ENCODE measurements at places on chromosomes 7 and 10.

- DNase-seq = no peak
These were observed 101.6 kb downstream of the RAPGEF5 start for GRCh38 chr7:22255342-22255741.

DNA sequence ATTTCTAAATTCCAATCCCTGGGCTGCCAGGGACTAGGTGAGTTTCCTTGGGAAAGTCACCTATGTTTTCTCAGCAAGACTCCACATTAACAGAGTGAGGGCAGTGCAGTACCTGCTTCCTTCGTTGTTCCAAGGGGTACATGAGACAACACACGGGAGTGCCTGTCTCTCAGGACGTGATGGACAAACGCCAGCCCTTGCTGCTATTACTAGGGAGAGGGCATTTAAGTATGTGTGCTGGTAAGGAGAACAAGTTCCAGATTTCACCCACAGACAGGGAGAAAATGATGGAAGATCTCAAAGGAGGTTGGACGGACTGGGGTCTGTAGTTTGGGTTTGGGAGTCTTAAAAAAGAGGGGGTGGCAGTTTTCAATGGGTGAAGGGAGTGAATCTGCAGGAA, 195.7 kb downstream of the HERPUD2 start:
- no peak for DNase-seq

- peak; percentile 68 for DNase-seq
These were observed 120.1 kb upstream of the PRR15 start for GRCh38 chr7:29443552-29443951.

DNA sequence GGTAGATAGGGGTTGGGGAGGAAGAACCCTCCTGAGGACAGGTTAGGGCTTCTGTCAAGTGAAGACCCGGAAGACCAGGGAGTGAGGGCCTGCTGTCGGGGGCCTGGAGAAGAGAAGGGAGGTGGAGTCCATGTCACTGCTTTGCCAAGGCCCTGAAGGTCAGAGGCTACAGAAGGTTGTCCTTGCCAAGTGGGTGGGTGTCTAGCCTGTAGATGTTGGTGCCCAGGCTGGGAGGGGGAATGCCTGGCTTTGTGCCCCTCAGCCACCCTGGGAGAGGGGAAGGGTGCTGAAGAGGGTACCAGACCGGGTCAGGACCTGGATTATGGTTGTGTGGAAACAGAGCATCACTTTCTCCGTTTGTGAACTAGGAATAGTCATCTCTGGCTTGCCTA, 67.2 kb upstream of the AQP1 start:
- no peak for DNase-seq

DNA sequence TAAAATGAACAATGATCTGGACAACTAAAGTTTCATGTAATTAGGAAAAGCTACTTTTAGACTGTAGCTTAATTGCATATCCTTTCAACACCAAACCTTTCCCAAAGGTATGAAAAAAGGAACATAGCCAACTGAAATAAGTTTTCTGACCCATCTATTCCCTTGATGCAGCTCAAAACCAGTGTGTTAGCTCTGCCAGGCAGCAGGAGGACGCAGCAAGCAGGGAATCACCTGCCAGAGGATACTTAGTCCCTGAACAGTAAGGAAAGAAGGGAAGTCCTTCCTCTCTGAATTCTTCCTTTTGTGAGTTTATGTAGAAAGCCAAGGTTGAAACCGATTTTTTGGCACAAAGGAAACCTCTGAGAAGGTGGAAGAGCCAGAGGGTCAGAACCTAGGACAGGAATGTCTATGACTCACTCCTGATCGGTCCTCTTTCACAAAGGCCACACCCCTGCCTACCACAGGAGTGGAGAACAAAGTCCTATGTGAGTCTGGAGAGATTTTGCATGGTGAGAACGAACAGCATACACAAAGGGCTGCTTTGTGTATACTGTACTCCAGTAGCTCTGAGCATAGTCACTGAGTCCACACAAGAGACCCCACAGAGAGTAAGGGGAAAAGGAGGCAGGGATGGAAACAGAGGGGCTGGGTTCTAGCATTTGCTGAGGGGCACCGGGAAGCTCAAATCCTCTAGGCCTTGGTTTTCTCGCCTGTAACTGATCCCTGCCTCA, 68.8 kb upstream of the GSDME start:
- DNase-seq = peak; percentile 92

DNA sequence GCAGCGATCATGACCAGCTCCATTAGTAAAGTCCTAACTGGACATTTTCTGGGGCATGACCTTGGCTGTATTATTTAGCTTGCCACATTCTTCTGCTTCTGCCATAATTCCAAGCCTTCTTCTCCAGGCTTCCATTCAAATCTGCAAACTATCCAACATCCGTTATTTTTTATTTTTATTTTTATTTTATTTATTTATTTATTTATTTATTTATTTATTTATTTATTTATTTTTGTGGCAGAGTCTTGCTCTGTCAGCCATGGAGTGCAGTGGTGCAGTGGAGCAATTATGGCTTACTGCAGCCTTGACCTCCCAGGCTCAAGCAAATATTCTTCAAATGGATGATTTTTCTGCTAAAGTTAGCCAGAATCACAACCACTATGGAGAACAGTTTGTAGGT, 187.2 kb upstream of the CDK1 start:
- DNase-seq = no peak

DNA sequence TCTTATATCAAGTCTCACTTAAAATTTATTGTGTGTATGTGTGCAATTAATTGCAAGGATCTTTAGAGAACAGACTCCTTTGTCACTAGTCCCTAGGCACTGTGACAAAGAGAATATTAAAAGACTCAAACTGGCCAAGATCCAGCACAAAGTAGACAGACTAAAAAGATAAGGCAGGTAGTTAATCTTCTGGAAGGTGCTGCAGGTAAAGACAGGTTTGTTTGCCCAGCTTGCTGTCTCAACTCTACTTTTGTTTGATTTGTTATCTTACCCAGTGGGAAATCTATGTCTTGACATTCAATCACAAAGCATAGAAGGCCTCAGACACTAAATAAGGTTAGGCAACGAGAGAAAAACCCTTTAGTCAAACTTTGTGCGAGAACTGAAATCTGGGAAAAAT, 807.9 kb upstream of the LRRN3 start:
- peak; percentile 33 for DNase-seq

DNA sequence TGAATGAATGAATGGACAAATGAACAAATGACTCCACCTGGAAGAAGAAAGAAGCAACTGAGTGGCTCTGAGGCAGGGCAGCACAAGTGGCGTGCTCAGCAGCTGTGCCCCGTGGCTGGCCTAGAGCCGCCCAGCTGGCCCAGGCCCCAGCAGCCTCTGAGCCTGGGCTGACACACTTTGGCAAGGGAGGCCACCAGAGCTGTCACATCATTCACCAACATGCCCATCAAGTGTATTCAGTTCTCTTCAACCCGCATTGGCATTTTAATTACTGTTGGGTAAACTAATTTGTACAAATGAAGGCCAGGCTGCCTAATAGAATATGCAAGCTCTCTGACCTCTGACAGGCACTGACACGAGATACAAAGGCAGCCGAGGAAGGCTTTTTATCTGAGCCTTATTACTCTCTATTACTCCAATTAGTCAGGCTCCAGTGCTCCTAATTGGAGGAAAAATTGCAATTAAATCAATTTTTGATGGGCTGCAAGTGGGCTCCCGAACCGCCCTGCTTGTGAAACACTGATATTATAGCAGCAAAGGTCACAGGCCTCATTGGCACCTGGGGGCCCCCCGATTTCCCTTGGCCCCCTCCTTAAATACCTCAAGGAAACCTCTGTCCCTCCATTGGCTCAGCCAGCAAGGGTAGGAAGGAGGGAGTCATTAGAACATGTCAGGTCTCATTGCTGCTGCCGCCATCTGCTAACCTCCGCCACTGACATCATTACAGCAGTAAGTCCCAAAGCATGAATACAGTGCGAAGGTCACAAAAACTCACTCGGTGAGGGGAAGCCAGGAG, 41.9 kb downstream of the DPCD start:
- no peak for DNase-seq

- peak; percentile 22 for DNase-seq
These were observed at the start of gene CACNA2D1 for GRCh38 chr7:82443547-82444219. Gene CACNA2D1, minus strand, starts transcription at chr7:82443777.

DNA sequence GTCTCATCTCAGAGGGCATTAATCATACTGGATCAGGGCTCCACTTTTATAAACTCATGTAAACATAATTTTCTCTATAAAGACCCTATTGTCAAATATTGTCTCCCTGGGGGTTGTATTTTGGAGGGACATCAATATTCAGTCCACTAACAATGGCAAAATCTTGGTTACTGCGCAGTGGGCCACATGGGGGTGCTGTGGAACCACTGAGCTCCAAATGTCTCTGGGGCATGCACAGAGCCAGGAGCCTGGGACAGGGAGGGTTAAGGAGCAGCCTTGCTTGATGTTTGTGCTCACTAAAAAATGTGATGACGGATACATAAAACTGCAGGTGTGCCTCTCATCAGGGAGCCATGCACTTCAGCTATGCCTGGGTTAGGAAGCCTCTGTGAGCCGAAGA, 62.1 kb upstream of the PRSS58 start:
- peak; percentile 10 for DNase-seq

DNA sequence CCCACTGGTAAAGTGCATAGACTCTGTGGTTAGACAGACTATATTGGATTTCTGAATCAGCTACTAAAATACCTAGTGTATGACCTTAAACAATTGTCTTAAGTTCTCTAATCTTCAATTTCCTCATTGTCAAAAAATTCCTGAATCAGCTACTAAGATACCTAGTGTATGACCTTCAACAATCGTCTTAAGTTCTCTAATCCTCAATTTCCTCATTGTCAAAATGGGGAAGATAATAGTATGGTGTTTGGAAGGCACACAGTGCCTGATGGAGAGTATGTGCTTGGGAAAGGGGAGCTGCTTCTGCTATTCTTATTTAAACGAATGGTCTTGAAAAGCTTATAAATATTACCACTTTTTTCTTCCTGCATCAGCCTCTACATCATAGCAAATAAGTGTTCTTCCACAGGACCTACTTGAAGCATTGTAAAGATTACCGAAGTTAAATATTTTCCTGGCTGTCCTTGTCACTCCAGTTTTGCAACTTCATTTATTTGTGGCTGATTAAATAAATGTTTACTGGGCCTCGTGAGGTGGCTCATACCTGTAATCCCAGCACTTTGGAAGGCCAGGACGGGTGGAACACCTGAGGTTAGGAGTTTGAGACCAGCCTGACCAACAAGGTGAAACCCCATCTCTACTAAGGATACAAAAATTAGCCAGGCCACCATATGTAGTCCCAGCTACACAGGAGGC, 64.4 kb upstream of the ITGA8 start:
- DNase-seq = no peak

DNA sequence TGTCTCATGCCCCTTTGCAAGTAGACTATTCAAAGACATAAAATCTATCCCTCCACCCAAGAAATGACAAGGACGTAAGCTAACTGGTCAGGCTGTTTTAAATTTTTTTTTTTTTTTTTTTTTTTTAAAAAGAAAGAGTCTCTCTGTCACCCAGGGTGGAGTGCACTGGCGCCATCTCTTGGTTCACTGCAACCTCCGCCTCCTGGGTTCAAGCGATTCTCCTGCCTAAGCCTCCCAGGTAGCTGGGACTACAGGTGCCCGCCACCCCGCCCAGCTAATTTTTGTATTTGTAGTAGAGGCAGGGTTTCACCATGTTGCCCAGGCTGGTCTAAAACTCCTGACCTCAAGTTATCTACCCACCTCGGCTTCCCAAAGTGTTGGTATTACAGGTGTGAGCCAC, 11.2 kb downstream of the TRA2A start:
- DNase-seq = no peak

GRCh38 chr7:69105092-69105491, 493.2 kb upstream of the AUTS2 start:
- peak; percentile 93 for DNase-seq

DNA sequence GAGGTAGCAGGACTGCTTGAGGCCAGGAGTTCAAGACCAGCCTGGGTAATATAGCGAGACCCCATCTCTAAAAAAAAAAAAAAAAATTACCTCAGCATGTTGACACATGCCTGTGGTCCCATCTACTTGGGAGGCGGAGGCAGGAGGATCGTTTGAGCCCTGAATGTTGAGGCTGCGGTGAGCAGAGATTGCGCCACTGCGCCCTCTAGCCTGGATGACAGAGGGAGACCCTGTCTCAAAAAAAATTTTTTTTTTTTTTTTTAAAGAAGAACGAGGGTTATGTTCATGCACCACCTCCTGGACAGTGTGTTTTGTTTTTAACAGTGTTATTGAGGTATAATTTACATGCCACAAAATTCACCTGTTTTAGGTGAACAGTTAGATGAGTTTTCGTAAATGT, 51.1 kb upstream of the SEPHS1 start:
- no peak for DNase-seq

- peak; percentile 95 for DNase-seq
These were observed 60.0 kb upstream of the PDLIM1 start for GRCh38 chr10:95350830-95351228.

GRCh38 chr10:43141421-43141820, 3.2 kb downstream of the CSGALNACT2 start:
- DNase-seq = no peak

DNA sequence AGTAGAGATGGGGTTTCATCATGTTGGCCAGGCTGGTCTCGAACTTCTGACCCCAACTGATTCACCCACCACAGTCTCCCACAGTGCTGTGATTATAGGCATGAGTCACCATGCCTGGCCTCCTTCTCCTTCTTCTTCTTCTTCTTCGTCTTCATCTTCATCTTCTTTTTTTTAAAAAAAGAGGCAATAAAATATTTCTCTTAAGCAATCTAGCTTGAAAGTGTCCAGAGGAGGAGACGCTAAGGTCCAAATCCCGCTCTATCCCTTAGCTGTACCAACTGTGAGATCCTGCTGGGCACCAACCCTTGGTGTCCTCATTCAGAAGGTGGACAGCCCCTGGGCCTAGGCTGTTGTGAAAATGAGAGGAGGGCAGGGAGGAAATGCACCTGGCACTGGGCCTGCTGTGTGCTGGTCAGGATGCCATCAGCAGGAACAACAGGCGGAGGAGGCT, 13.9 kb upstream of the PSAP start:
- DNase-seq = peak; percentile 24

GRCh38 chr10:132347211-132347930, 15.4 kb downstream of the LRRC27 start:
- DNase-seq = no peak

- no peak for DNase-seq
These were observed 8.4 kb upstream of the PDCD4 start for GRCh38 chr10:110863361-110863760.

DNA sequence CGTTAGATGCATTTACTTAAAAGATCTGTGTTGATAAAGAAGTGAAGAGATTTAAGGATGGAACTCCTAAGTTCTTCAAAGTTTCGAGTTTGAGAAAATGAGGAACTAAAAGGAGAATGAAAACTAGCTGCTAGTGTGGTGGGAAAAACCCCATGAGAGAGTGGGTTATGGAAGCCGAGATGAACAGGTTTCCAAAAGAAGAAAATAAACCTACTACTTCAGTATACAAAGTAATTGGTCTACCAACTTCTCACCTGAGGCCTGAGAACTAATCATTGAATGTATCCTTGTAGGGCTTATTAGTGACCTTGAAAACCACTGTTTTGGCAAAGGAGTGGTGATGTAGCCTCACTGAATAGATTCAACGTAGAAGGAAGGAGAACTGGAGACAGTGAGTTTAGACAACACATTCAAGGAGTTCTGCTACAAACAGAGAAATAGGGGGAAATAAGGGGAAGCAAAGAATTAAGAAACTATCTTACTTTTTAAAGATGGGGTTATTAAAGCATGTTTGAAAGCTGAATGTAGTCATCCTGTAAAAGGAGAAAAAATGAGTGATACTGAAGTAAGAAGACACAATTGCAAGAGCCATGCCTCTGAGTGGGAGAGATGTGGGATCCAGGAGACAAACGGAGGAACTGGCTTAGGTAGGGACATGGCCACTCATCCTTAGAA, 50.8 kb downstream of the CH25H start:
- no peak for DNase-seq

GRCh38 chr10:14611968-14612693, 162.6 kb downstream of the FAM107B start:
- no peak for DNase-seq

GRCh38 chr7:75881436-75882095, 2.7 kb downstream of the RHBDD2 start:
- DNase-seq = no peak
